ENCODE measurements at places on chromosomes 2 and 18.
A peak's percentile ranks its signal among the peaks of the same experiment; 100 is the strongest.

DNA sequence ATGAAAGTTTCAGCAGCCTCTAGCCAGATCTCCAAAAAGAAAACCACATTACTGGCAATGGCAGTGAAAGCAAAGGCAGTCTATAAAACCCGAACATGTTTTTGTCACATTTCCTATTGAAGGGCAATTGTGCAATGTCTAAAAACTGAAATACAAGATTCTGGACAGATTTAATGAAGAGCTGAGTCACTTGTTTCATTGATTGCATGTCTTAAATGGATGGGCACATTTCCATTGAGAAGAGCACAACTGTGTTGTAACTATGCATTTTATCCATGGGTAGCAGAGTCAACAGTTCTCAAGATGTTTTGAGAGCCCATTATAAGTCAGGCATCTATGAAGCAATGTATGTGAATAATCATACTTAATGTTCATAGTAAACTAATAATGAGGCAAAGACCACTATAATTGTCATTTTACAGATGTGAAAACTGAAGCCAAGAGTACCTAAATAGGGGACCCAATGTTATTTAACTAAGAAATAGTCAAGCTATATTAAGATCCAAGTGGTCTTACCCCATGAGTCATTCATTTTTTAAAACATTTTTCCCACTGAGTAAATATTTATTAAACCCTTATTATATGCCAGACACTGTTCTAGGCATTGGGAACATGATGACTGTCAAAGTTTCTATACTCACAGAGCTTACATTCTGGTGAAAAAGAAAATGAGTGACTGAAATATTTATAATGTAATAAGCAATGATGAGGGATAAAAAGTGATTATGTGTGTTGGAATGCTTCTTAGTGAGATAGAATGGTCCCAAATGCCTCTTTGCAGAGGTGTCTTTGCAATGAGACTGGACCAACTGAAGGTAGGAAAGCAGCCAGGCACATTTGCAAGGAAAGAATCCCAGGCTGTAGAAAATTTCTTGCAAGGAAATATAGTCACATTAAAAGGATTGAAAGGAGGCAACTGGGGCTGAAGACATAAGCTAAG is 818.9 kb upstream of the ACVR2A start:
- no peak for DNase-seq

- no peak for DNase-seq
Observed at GRCh38 chr2:13522917-13523821, 806.4 kb downstream of the TRIB2 start.

DNA sequence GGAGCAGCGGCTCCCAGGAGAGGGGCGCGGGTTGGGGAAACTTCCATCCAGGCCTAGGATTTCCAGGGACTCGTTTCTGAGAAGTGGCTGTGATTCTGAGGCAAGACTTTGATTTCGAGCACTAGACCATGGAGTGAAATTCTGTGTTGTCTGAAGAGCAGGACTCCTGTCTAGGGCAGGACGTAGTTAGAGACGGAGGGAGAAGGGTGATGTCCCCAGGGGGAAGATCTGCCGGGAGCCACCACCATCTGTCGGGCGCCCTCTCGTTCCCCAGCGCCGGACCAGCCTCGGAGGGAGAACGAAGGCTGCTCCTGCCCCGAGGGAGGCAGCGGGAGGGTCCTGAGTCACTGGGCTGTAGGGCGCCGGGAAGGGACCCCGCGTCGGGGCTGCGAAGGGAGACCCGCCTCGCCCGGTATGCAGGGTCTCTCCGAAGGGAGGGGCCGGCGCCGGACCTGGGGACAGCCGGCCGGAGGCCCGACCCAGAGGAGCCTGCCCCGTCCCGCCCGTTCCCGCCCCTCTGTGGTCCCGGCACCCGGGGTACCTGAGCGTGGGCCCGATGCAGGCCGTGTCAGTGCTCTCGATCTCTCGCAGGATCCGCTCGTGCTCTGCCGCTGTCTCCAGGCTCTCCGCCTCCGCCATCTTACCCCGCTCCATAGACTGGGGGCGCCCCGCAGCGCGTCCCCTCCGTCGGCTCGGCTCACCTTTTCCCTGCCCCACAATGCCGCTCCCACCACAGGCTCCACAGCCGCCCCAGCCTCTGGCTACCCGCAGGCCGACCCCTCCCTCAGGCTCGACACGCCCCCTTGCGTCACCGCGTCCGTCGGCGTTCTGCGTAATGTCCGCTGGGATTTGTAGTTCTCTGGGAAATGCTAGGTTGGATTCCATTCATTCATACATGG is at the start of gene EXOC6B:
TSS of gene EXOC6B (minus strand) at position 777 of the 899 bp plus-strand sequence.
- peak; percentile 66 for DNase-seq

- DNase-seq: no peak
Observed at GRCh38 chr2:199469514-199470360, 12.0 kb upstream of the SATB2 start.

DNA sequence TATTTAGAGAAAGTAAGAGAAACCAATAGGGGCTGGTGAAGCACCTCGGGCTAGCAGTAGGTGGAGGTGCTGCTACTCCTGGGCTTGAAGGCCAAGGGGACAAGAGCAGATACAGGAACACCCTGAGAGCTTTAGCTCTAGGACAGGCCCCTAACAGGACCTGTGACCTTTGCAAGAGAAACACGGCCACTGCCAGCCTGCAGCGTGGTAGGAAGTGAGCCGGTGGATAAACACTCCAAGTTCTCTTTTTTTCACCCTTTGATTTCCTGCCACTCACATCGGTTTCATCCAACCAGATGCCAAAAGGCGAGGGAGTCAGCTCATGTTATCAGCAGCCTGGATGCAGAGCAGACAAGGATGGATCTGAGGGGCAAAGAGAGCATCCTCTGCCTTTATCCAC is 66.8 kb upstream of the SPRED2 start:
- no peak for DNase-seq

- DNase-seq: no peak
Observed at GRCh38 chr18:33851546-33852078, 273.6 kb downstream of the ASXL3 start.

- no peak for DNase-seq
Observed at GRCh38 chr2:150468350-150468960, 19.0 kb downstream of the RND3 start.

GRCh38 chr2:218296847-218297246 is 4.5 kb upstream of the TMBIM1 start:
- DNase-seq: no peak
